ENCODE measurements at places on chromosomes 4 and X.

DNA sequence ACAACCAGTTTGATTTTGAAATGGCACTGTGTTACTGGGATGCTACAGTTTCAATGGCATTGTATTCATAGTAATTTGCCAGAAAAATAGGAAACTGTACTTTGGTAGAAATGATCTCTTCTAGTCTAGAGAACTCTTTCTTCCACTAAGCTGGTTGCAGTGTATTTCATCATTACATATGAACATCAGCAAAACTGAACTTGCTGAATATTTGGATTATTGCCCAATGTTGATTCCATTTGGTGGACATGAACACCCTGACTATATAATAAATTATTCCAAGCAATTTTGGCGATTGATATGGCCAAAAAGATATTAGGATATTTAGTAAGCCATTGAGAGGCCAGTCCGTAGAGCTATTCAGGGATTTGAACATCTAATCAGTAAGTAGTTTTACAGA is 191.8 kb upstream of the CXorf66 start:
- DNase-seq, result no peak

GRCh38 chr4:184817494-184818215 is 8.1 kb downstream of the ACSL1 start:
- no peak for DNase-seq

DNA sequence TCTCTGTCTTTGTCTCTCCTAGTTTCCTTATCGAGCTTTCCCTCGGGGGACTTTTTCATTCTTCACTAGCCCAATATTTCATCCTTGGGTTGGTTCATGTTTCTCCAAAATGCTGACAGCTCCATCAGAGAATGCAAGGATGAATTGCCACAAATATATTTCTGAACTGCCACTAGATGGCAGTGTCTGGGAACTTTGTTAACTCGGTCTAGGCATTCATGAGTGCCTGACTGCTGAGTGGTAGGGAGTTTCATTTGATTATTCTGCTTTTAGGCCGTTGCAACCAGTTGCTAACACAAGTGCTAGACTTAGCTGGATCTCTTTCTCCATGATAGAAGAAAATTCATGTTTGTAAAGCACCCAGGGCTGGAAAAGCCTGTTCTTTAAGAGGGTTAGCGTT is 73.5 kb upstream of the RAP2C start:
- DNase-seq, result no peak

- DNase-seq, result no peak
Measured at GRCh38 chr4:147616849-147617172, 386 bp upstream of the TMEM184C start.

DNA sequence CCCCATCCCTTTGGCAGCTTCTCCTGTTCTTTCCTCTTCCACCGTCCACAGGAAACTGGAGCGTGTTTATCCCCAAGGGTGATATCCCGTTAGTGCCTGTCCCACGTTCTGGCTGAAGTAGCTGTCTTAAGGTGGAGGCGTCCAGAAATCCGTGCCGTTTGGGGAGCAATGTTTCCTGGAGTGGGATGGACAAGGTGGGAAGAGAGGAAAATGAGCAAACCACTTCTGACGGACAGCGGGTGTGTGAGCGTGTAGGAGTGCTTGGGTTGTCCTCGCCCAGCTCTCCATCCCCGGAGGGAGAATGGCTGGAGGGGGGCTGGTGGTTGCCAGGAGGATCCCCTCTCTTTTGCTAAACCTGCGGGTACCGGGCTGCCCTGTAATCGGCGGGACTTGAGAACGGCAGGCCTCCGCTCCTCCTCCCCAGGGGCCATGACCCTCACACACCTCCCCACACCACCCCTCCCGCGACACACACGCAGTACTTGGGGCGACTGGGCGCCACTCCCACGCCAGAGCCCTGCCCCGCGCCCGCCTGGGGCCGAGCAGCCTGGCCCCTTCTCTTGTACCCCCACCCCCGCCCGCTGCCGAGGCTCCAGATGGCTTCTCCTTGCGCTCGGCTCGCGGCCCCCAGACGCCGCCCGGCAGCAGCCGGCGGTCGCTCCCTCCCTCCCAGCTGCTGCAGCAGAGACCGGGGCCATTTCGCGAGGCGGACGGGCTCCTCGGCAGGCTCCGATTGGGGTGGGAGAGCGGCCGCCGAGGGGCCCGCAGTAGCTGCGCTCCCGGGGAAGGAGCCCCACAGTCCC is 13.9 kb upstream of the PRDM8 start:
- no peak for DNase-seq

DNA sequence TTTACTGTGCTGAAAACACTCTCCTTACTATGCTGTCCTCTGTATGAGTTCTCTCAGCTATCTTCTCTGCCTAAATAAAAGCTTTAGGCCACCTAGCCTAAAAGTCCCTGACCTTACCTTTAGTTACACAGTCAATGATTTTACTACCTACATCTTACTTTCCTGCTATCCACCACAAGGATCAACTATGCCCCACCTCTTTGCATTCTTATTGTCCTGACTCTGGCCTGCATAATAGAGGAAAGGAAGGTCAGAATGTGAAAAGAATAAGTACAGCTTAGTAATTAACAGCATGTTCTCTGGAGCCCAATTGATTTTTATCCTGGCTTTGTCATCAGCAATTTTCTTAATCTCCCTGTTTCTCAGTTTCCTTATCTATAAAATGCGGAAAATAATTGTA is 1257.8 kb downstream of the RPA4 start:
- no peak for DNase-seq

DNA sequence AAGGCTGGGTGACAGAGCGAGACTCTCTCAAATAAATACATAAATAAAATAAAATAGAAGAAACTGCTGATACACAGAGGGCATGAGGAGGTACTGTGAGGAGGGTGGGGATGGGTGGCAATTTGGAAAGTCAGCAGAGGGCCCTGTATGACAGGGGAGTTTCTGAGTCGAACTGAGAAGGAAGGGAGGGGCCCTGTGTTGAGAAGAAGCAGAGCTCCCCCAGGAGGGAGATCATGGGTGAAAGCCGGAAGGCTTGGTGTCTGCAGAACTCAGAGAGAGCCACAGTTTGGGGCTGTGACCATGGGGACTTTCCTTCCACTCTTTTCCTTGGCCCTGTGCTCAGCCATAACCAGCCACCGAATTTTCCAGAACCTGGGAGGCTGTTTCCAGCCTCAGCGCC is 24.8 kb upstream of the AFAP1 start:
- no peak for DNase-seq

DNA sequence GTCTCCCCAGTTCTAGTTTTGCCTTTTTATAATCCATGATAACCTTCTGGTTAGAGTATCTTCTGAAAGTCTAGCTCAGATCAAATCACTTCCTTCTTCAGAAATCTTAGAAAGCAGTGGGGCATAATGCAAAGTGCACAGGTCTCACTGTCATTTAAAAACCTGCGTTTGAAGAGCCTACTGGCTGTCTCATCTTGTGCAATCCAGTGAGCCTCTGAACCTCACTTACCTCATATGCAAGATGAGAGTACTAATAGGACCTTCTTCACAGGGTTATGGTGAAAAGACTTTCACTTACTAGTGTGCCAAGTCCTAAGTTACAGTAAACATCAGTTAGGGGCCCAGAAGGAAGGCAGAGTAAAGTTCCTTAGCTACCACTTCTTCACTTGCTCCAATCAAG is 131.4 kb downstream of the ENOX2 start:
- no peak for DNase-seq

- peak; percentile 30 for DNase-seq
Measured at GRCh38 chr4:6917461-6918271, 8.0 kb downstream of the TBC1D14 start.
